ENCODE measurements at places on chromosomes 6 and 20.

GRCh38 chr20:17767624-17768023, 67.9 kb downstream of the BANF2 start:
- no peak for DNase-seq

- DNase-seq: no peak
These were observed 569.8 kb downstream of the QKI start for GRCh38 chr6:163984124-163984936.

DNA sequence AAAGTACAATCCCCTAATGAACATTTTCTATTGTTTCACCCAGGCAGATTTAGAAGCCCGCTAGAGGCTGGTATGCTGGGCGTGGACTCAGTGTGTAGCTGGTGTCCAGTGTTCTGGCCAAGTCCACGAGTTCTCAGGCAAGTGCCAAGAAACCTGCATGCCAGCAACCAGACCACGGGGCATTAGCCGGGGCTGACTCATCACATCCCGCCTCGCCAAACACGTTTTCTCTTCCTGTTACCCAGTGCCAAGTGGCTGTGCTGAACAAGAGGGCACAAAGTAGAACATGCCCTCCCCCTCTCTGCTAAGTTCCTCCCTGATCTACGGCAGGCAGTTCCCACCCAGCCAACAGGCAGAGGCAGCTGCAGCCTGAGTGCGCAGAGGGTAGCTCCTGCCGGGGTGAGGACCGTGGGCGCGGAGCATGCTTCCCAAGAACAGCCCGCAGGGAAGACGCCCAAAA, 29.6 kb downstream of the RAMACL start:
- DNase-seq: peak; percentile 73

DNA sequence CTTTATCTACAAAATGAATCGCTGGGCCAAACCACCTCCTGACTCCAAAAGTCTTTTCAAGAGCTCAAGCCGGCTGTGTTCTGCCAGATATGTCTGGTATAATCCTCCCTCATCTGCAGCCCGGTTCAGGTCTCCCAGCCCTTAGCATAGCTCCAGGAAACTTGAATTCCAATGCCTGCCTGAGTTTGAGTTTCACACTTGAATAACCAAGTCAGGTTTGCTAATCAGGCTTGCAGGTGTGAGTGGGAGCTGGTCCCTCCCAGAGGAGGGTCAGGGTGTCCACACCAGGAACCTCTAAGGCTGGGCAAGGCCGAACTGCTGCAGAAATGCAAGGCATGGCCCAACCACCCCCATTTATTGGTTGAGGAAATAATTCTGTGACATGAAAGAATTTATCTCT, 96.6 kb downstream of the TMEM242 start:
- no peak for DNase-seq

GRCh38 chr6:121492536-121492935, 57.1 kb downstream of the GJA1 start:
- no peak for DNase-seq

GRCh38 chr6:13764996-13765395, 49.4 kb downstream of the MCUR1 start:
- DNase-seq: no peak

- no peak for DNase-seq
These were observed 44.1 kb downstream of the VAPB start for GRCh38 chr20:58433029-58433647.

DNA sequence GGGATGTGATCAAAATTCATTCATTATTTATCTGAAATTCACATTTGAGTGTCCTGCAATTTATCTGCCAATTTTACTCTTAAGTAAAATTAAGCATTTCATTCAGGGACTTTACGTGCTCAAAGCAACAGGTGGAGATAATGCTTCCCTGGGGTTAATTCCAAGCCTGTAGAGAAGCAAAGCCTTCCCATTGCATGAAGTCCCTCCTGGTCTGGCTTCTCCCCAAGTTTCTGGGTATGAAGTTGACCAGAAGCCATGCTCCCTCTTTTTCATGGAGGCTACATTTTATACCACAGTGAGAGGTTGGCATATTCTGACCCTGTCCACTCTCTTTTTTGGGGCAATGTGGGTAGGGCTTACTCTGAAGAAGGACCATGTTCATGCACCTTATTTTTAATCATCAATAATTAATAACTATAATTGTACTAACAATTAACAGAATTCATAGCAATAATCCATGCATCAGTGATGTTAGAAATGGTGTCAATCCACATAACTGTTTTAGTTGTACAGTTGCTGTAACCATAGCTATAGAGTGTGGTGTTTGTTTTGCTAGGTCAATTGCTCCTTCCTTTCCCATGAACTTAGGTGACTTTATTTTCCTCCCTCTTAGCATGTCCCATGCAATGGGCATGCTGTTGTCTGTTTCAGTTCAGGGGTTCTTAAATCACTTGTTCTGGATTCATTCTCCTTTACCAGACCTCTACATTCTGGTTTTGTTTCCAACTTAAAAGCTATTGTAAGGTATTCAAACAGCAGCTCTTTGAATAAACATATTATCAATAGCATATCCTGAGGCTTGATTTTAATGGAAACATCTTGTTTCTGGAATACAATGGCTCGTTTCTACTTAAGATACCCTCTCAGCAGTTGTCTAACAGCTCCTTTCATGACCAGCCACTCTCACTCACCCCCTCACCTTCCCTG, 1.5 kb downstream of the LAMA4 start:
- DNase-seq: peak; percentile 60

- no peak for DNase-seq
These were observed 309.7 kb upstream of the AGPAT4 start for GRCh38 chr6:161583584-161583983.
